Calu3 (cell line): ENCODE measurements at places on chromosomes 12 and 14. TPM values are rescaled to one million over a fixed set of nuclear protein-coding genes. Genes with fewer than 3 reads are reported as not detected.

GRCh38 chr12:112969547-112970306 lies 8.6 kb upstream of the OAS2 start:
- no peak for DNase-seq

DNA sequence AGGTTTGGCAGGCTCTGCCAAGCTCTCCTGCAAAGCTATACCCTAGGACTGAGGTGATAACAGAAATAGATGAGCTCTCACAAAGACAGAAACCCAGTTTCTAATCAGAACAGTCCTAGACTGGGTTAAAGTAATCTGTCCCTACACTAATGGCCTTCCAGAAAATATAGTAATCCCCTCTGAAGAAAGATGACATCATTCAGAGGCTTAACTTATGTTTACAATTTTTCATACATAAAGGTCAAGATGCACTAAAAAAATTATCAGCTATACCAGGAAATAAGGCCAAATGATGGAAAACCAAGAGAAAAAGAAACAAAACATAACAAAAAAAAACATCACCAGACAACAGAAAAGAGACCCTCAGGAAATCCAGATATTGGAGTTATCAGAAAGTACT lies 4.9 kb upstream of the WASHC4 start:
- no peak for DNase-seq

The HCFC2 gene
- 7.8 and 9.4 TPM in 2 replicates for total RNA-seq

The OTX2 gene
- not detected in 2 replicates for total RNA-seq

DNA sequence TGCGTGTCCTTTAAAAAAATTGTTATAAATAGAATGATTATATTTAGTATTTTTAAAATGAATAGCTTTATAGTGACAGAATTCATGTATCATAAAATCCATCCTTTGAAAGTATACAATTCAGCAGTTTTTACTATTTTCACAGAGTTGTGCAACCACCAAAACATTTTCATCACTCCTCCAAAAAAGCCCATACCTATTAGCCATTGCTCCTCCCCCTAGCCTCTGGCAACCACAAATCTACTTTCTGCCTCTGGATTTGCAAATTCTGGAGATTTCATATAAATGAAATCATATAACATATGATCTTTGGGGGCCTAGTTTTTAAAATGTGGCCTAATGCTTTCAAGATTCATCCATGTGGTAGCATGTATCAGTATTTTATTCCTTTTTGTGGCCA lies 117.9 kb upstream of the MED13L start:
- no peak for DNase-seq

DNA sequence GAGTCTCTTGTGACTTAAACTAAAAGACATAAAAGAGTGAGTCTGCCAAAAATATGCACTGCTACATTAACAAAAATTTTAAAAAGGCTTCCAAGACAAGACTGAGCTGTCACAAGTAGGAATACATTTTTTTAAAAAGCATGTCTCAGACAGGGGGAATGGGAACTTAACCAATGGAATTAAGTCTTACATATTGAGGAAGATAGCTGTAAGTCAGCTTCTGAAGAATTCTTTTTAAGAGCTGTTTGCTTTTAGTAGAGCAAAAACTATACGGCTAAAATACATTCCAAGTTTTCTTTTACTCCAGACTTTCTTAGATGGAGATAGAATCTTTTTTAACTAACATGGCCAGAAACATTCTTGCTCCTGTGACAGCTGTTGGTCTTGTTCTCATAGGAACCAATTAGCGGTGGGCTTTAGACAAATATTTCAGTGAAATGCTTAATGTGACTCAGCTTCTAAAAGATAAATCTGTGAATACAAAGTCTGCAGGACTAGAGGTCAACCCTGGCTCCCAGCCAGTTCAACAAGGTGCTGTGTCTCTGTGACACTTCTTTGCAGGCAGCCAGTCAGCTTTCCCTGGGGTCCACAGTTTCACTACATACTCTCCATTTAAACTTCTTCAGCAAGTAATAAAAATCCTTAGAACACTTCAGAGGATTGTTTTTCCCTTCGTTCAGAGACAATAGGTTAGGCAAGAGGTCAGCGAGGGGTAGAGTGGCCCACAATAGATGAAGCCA lies 187.6 kb downstream of the NAV3 start:
- DNase-seq = no peak

GRCh38 chr12:113248842-113249435 lies 27.7 kb downstream of the TPCN1 start:
- no peak for DNase-seq

DNA sequence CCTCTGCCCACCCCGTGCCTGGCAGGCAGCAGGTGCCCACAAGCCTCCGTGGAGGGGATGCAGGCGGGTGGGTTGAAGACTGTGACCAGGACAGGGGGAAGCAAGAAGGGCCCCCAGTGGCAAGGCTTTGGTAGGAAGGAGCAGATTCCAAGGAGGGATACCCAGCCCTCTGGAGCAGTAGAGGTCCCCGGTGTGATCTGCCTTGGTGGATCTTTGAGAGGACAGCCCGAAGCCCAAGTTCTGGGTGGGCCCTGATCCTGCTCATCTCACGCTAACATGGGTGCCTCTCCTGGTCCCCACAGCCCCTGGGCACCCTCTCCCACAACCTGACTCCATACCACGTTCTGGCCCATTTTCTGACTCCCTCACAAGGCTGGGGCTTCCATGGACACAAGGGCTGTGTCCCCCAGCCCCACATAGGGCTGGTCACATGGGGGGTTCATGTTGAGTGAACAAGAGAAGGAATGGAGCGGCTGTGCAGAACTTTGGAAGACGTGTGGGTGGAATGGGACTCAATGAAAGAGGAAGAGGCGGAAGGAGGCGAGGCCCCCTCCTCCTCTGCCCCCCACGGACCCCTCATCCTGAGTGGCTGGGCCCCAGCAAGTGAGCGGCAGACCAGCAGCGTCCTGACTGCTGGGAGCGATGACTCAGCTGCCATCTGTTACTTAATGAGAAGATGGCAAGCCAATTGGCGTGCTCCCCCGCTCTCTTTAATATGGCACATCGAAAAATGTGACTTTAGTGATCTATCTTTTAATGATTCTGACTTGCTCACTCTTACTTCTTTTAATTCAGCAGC lies 77.0 kb upstream of the BCL11B start:
- no peak for DNase-seq

GRCh38 chr14:19918553-19919264 lies 1.7 kb upstream of the OR4K5 start:
- no peak for DNase-seq

The KLRC1 gene
- total RNA-seq = not detected in 2 replicates

- no peak for DNase-seq
These were observed 13.3 kb upstream of the YBX3 start for GRCh38 chr12:10736463-10736862.

The TCL1B gene
- not detected in 2 replicates for total RNA-seq

The TMEM253 gene
- 0.24 TPM in 1 of 2 replicates, not detected in the other for total RNA-seq

- DNase-seq = no peak
These were observed 16.0 kb downstream of the DBX2 start for GRCh38 chr12:45034861-45035265.

GRCh38 chr14:105070760-105071137 lies 5.5 kb upstream of the GPR132 start:
- no peak for DNase-seq
